ENCODE measurements at places on chromosomes 4 and X.

DNA sequence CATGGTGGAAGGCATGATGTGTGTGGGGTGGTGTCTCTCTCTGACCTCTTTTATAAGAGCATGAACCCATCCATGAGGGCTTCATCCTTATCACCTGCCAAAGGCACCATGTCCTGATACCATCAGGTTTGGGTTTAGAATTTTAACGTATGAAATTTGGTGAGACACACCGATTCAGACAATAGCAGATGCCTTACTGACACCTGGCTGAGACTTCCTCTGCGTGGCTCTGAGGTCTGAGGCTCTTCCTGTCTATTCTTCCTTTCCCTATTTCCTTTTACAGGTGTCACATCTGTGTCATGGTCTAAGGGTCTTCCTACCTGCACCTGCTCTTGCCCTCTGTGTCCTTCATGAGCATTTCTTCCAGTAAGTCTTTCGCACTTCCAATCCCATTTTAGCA lies 320.7 kb upstream of the CLNK start:
- DNase-seq, result no peak

- DNase-seq, result no peak
Measured at GRCh38 chr4:14768449-14768848, 233.8 kb upstream of the CPEB2 start.

GRCh38 chr4:21768349-21769310 lies 179.9 kb downstream of the KCNIP4 start:
- DNase-seq, result peak; percentile 70

- no peak for DNase-seq
Measured at GRCh38 chrX:48823053-48823452, 3.3 kb upstream of the ERAS start.

- DNase-seq, result peak; percentile 77
Measured at GRCh38 chr4:6855692-6856297, 53.8 kb upstream of the TBC1D14 start.
